CD4-positive, alpha-beta T cell treated with Interleukin-17A for 4 hours (primary cell): ENCODE measurements at places on chromosomes 7 and 10.

GRCh38 chr10:125694883-125695282 lies 11.9 kb upstream of the TEX36 start:
- DNase-seq = no peak

DNA sequence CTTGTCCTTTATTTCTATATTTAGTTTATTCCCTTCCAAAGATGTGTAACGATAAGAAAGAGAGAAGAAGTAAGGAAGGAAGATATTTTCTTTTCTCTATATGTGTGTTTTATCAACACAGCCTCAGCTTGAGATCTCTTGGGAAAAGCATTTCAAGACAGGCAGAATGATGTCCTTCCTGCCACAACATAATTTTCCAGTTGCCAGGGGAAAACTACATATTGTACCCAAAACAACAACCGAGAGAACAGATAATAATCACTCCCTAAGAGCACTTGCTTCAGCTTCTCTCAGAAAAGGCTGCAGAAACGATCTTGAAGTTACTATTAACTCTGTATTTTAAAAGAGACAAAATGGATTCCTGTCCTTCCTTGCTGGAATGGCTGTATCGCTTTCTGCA lies 151.4 kb upstream of the ITGB1 start:
- DNase-seq = no peak

GRCh38 chr7:92973974-92974373 lies 137.6 kb upstream of the CDK6 start:
- no peak for DNase-seq

DNA sequence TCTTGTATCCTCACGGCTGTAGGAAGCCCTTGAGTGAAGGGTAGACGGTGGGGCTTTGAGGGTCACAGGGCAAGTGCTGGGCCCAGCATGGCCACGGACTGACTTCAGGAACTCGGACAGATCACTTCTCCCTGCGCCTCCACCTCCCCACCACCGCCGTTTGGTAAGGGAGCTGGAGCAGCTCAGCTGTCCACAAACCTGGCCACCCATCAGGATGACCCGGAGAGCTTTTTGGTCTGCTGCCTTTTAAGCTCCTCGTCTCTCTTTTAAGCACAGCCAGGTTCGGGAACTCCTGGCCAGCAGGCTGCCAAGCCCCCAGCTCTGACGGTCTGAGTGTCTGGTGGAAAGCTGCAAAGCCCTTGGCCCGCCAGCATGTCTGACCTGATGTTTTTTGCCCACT lies 64.1 kb downstream of the ABRAXAS2 start:
- no peak for DNase-seq

DNA sequence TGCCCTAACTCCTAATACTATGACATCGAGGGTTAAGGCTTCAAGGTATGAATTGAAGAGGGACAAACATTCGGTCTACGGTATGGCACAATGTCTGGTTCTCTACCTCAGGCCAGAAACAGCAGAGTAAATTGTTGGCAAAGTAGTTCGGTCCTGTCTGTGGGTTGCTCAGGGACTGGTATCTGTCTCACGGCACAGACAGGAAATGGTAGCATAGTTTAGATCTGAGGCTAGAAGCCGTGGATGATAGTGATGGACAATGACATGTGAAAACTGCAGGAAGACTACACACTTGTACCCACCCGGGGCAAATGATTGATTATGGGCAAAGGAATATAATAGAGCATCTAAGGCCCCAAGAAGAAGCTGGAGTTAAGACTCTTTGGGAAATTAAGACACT lies 106.2 kb downstream of the TWIST1 start:
- DNase-seq = no peak

DNA sequence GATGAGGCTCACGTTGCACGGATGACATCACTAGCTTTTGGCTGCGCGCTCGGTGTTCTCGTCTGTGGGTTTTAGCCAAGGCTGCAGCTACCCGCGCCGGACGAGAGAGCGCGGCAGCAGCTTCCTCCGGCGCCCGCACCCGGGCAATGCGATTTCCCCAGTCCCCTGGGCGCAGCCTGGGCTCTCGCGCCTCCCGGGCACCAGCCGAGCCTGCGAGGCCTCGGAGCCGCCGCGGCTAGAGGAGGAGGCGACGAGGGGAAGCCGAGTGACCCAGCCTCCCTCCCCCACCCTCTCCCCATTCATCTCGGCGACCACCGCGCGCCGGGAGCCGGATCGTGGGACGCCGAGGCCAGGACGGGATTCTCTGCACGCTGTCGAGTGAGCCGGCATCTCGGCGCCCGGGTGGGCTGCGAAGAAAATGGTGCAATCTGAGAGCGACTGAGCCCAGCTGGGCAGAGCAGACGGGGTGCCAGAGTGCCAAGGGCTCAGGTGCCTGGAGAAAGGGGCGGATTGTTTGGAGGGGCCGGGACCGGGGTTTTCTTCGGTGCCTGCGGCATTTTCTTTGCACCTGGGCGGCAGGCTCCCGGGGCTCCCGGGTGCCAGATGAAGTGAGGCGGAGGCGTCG lies 1.2 kb upstream of the TMEM178B start:
- DNase-seq = no peak

DNA sequence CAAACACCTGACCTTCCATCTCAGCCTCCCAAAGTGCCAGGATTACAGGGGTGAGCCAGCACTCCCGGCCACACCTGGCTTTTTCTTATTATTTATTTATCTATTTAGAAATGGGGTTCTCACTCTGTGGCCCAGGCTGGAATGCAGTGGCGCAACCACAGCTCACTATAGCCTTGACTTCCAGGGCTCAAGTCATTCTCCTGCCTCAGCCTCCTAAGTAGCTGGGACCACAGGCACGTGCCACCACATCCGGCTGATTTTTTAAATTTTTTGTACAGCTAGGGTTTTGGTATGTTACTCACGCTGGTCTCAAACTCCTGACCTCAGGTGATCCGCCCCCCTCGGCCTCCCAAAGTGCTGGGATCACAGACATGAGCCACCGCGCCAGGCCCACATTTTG lies 56.9 kb upstream of the MYL10 start:
- no peak for DNase-seq

DNA sequence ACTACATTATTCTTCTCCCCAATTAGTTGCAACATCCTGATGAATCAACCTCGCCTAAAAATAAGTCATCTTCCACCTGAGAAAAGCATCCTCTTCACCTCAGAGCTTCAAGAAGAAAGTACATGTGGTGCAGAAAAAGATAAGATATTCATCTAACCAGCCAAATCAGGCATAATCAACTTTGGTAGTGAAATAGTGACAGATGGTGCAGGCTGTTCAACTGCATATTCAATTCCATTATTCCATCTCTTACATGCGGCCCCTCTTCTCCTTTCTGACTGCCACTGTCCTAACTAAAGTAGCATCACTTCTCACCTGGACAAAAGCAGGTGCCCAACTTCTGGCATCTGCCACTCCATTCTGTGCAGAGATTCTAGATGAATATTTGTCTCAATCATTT lies 148.4 kb upstream of the STEAP1 start:
- no peak for DNase-seq

DNA sequence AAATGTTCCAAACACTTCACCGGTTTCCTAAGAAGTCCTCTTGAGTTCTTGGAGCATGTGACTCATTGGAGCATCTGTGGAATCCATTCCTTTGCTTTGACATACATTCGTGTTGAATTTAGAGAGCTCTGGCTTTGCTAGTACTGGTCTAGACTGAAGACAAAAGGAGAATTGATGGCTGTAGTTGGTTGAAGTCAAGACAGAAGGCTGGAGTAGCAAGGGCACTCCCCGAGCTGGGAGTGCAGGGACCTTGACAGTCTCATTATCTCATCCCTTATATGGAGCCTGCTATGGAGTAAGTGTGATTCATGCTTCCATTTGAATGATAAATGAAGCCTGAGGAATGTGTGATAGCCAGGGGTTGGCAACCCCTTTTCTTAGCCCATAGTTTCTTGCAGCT lies 1249.1 kb downstream of the TYW1 start:
- no peak for DNase-seq
